ENCODE measurements at places on chromosomes 4 and X.

DNA sequence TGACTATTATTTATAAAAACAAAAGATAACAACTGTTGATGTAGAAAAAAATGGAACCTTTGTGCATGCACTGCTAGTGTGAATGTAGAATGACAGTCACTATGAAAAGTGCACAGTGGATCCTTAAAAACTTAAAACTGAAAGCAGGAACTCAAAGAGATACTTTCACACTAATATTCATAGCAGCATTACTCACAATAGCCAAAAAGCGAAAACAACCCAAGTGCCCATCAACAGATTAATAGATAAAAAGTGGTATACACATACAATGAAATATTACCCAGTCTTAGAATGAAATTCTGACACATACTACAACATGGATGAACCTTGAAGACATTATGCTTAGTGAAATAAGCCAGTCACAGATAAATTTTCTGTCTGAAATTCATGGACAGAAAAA, 23.8 kb downstream of the CENPC start:
- no peak for DNase-seq

DNA sequence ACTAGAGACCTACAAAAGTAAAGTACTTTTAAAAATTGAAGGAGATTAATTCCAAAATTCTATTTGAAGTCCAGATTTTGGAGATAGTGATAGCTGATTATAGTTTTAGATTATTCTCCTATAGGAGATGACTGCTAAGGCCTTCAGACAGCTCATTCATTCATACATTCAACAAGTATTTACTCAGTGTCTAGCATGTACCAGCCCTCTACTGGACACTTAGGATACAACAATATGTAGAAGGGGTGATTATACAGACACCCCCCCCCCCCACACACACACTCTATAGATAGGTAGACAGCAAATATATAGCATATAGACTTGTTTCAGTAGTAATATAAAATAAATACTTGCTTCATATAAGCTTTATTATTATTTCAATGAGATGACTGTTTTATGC, 60.4 kb upstream of the TAF9B start:
- no peak for DNase-seq

DNA sequence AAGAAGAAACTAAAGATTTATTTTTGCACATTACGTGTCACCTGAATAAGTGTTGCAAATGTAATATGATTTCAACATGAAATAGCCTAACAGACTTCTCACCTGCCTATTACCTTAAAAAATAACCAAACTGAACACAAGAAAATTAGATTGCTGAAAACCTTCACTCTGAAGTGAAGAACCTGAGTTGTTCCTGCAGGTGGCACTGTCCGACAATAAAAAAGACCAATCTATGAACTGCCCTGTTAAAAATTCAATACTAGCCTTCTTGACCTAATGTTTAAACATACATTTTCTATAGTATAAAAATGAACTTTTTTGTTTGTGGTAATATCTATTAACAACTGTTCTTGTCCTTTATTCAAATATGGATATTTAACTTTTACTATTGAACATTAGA, 69.2 kb upstream of the PNPLA4 start:
- no peak for DNase-seq

DNA sequence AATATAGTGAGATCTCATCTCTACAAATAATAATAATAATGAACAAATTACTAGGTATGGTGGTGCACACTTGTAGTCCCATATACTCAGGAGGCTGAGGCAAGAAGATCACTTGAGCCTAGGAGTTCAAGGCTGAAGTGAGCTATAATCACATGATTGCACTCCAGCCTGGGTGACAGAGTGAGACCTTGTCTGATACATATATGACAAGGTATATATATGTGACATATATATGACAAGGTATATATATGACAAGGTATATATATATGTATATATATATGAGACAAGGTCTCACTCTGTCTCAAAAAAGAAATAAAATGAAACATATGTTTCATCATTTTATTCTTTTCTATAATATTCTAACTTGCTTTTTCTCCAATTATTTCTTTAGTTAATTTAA, 278.1 kb upstream of the TET2 start:
- no peak for DNase-seq

DNA sequence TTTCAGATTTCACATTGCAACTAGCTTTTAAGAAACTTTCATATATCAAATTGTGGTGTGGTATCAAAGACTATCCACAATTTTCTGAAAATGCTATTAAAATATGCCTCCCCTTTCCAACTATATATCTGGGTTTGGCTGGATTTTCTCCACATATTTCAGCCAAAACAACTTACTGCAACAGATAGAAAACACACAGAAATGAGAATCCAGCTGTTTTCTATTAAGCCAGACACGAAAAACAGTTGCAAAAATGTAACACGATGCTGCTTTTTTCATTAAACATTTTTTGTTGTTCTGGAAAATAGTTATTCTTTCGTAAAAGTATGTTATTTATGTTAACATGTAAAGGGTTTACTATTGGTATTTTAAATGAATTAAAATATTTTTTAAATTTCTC, 33.1 kb downstream of the DCTD start:
- no peak for DNase-seq

DNA sequence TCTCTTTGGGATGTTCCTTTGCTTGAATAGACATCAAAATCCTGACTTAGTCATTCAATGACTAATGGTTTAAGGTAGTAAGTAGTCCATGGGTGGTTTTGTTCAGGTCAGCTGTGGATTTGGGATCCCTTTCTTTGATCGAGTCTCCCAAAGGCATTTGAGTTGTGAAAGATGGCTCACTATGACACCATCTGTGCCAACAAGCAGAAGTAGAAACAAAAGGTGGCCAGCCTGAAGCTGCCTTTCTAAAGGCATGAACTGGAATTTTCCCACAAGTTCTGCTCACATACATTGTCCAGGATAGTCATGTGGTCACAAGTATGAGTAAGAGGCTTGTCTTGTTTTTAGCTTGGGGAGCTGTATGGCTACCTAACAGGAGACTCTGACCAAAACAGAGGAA, 129.9 kb downstream of the CCNG2 start:
- no peak for DNase-seq

- no peak for DNase-seq
These were observed 1.8 kb downstream of the IQSEC2 start for GRCh38 chrX:53279296-53280237.

- no peak for DNase-seq
These were observed 192.2 kb downstream of the ADGRA3 start for GRCh38 chr4:22323691-22324090.

- DNase-seq: no peak
These were observed 107.7 kb downstream of the MAD2L1 start for GRCh38 chr4:119958983-119959382.

DNA sequence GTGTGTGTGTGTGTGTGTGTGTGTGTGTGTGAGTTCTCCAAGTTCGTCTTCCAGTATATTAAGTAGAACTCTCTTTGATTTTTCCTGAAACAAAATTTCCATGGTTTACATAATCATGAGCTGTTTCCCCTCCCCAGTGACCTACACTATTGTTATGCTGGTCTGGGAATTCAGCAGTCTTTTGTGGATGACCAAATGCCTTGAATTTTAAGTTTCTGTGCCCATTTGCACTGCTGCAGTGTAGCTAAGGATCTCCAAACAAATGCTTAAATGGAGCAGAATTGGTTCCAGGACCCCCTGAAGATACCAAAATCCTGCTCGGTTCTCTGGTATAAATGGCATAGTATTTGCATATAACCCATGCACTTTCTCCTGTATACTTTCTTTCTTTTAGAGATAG, 77.2 kb upstream of the SLC34A2 start:
- no peak for DNase-seq

GRCh38 chr4:67568820-67569219, 10.3 kb downstream of the STAP1 start:
- no peak for DNase-seq

GRCh38 chrX:69564665-69565064, 51.2 kb upstream of the EDA start:
- DNase-seq: no peak

- DNase-seq: no peak
These were observed 114.0 kb downstream of the RBM47 start for GRCh38 chr4:40515398-40516293.

- DNase-seq: no peak
These were observed 15.8 kb upstream of the SPCS3 start for GRCh38 chr4:176303938-176304337.

DNA sequence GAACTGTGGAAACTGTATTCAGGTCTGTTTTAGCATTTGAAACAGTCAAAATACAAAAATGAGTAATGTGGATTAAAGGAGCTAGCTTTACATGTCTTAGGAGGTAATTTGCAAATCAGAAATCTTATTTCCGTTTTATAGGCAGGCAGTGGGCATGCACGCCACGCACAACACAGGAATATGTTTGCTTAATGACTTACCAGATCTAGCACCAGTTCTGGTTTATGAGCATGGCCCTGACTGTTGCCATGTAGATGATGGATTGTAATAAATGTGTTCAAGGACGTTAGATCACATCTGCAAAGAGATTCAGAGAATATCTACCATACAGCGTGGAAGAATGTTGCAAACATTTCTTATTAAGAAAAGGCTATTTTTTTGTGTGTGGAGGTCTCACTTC, 344.5 kb upstream of the NR3C2 start:
- no peak for DNase-seq

DNA sequence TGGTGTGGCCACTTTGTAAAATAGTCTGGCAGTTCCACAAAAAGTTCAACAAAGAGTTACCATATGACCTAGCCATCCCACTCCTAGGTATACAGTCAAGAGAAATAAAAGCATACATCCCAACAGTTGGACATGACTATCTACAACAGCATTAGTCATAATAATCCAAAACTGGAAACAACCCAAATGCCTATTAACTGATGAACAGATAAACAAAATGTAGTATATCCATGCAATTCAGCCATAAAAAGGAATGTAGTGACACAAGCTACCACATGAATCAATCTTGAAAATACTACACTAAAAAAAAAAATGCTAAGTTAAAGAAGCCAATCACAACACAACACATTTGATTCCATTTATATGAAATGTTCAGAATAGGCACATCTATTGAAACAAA, 16.1 kb downstream of the MED14 start:
- DNase-seq: no peak

DNA sequence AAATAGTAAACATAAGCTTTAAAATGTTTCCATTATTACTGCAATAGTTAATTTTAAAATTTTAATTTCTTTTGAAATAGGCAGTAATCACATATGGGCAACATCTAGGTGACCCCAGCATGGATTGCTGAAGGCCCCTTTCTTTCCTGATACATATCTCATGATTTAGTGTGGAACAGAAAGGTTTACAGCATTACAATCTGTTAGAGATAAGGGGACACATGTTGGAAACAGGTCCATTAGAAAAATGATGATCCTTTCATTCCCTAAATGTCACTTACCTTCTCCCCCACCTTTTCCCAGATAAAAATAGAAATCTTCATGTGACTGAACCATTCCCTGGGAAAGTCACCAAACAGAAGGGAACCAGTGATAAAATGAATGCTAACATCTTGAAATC, 90.4 kb downstream of the RASL11B start:
- no peak for DNase-seq

DNA sequence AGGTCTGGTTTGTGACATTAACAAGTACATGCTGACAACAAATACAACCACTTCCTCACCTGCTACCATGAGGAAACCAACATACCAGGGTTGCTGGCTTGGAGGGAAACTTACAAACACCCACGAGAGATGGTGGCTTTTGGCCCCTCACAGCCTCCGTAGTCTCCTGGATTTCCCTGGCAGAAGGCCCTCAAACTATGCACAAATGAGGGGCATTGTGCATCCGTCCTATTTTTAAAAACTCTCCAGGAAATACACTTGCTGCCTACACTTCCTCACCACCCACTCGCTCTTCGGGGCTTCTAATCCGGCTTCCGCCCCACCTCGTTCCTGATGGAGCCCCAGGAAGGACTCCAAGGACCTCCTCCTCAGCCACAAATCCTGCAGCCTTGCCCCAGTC, 355.0 kb upstream of the GATB start:
- DNase-seq: no peak

- DNase-seq: no peak
These were observed 26.5 kb downstream of the CD40LG start for GRCh38 chrX:136674270-136674985.

DNA sequence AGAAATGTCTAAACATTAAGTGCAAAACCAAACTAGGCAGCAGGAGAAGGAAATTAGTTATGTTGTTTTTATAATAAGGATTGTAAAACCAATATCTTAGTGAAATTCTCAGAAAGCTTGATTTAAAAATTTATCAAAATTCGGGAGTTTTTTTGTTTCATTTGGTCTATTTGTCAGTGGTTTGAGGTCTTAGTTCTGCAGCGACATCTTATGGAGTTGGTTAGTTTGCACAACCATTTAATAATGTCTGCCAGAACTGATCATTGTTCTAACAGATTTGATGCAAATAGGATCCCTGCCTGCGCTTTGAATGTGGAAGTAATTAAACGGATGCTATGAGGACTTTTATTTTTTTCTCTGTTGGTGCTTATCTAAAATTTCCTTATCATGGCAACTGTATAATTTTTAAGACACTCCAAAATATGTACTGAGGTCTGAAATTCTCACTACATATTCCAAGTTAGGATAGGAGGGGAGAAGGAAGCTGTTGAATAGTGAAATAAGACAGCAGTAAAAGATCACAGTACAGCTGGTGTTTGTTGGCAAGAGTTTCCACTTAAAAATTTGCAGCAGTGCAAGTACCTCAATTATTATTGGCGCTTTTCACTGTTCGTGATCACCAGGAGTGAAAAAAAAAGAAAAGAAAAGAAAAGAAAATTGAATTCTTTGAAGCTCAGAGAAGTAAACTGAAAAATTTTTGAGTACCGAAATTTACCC, 2521.4 kb downstream of the ARAP2 start:
- DNase-seq: no peak

DNA sequence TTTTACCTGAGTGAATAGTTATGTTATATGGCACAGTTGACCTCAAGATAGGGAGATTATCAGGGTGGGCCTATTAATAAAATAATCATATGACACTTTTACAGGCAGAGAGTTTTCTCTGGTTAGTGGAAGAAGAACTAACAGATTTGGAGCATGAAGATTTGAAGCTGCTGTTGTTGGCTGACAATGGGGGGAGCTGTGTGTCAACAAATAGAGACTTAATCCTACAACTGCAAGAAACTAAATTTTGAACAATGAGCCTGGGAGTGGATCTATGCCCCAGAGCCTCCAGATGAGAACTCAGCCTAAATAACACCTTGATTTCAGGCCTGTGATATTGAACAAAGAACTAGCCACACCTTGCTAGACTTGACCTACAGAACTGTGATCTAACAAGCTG, 7.2 kb upstream of the CCSER1 start:
- no peak for DNase-seq

- DNase-seq: no peak
These were observed 17.7 kb downstream of the UBE2D3 start for GRCh38 chr4:102809691-102810090.

Measured in stimulated activated CD8-positive, alpha-beta memory T cell treated with anti-CD3 and anti-CD28 coated beads, Interleukin-4, amount 100 ng/mL, for 1 hour (primary cell).